ENCODE measurements at places on chromosomes 7 and 10. TPM values are rescaled to one million over a fixed set of nuclear protein-coding genes. Genes with fewer than 3 reads are reported as not detected.

FOXI2 gene
- not detected for total RNA-seq

- no peak for ATAC-seq
Measured at GRCh38 chr10:19014034-19014433, 34.6 kb upstream of the MALRD1 start.

DNA sequence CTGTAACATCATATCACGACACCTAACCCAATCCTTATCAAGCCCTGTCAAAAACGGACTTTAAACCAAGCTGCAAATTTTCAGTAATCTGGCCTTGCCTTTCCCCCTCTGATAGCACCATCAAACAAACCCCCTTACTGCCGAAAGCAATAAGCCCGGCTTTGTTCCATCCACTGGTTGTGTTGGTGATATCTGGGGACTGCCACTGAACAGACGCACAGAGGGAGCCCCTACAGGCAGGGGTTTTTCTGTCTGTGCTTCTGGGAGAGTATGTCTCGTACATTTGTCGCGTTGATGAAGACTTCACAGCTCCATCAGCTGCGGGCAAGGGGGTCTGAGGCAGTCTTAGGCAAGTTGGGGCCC is 550 bp upstream of the PLAU start:
- ATAC-seq: no peak

DNA sequence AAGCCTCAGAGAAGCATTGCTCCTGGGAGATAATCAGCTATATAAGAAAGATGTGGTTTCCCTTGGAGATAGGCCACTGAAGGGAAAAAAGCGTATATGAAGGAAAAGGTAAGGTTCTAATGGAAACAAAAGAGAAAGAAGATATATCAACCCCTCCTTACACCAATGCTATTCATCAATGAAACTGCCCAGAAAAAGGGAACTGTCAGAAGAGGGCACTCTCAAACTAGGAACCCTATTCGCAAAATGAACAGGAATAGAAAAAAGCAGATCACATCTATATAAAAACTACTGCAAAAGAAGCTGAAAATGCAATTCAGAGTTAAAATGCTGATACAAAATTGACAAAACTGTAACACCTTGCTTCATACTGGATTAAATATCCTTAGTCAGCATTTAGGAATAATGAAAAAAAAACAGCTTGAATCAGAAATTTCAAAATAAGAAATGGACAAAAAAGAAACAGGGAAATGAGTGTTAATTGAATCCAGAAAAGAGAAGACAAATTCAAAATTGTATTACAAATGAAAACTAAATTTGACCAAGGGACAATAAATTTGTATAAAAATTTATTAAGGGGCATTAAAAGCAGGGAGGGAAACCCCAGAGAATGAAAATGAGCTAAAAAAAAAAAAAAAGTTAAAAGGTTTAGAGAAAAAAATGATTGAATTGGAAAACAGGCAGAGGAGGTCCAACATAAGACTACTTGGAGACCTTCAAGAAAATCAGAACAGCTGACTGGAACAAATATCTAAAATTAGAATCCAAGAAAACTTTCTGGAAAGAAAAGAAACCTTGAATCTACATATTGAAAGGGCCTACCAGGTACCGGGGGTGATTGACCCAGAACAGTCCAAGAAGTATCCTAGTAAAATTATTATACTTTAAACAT is 17.9 kb downstream of the NHLRC2 start:
- ATAC-seq: no peak

DNA sequence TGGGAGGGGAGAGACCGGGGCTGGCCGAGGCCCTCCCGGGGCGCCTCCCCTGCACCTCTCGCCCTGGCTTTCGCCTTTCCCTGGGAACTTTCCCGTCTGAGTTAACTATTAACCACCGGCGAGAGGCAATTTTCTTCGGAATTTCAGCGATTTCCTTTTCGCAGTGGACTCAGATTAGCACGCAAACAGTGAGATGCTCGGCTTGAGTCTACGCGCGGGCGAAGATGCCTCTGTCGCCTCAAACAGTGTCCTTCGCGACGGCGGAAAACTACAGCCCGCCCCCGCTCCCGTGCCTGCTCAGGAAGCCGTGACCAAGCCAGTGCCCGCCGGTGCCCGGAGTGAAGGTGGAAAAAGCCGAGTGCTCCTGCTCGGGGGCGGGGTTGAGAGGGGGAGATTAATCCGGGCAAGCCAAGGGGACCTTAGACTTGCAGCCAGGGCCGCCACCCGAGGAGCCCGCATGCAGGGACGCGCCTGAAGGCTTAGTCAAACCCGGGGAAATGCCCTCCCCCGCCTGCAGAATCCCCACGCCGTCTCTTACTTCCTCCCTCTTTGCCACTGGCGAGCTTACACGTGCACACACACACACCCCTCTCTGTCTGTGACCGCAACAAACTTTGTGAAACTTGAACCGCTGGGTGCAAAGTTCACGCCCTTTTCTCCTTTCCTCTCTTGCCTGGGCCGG is 14.5 kb upstream of the PAX2 start:
- ATAC-seq: peak; percentile 78

GRCh38 chr10:20598590-20598989 is 298.5 kb downstream of the NEBL start:
- ATAC-seq: no peak

DNA sequence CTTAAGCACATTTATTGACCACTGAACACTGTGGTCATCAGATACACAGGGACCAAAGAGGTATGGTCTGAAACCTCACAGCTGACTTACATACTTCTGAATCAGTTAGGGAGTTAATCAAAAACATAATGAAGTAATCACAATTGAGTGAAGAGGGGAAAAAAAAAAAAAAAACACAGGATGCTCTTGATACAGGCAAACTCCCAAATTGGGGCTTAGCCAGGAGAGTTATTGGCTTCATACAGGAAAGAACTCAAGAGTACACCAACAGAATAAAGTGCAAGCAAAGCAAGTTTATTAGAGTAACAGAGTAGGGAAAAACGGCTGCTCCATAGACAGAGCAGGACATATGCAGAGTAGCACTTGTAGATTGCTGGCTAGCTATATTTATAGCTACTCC is 917.0 kb downstream of the CNTNAP2 start:
- no peak for ATAC-seq

ACTR1A gene
- 74.4 TPM for total RNA-seq

PCDH15 gene
- total RNA-seq: not detected

SLC26A5 gene
- total RNA-seq: not detected

DNA sequence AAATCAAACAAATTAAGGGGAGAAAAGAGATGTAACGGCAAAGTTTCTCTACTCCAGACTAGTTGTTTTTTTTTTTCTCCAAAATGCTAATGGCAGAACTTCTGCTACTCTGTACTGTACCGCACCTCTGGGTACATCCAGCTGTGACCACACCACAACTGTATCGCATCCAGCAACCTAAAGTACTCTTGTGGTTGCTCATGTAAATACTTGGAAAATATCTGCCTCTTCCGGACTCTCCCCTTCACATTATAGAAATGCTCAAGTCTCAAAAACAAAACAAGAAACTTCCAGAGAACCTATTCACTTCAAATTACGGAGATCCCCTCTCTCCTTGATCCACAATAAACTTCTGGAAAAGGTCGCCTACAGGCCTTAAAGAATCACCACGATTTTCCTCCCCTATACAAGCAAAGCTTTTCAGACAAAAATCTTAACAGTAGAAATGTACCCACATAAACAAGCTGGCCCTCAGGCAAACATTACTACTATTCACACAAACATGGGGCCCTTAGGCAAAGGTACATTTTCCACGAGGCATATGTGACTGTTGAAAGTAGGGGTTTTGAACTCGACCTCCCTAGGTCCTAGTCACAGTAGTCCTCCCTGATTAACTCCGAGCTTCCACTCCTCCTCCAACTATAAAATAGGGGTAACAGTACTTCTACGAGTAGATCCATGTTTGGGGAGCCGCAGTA is 222.9 kb upstream of the MKLN1 start:
- ATAC-seq: no peak

PTTG1IP2 gene
- not detected for total RNA-seq

ABCB1 gene
- 14.7 TPM for total RNA-seq

- no peak for ATAC-seq
Measured at GRCh38 chr7:85927226-85927625, 716.5 kb upstream of the GRM3 start.

DNA sequence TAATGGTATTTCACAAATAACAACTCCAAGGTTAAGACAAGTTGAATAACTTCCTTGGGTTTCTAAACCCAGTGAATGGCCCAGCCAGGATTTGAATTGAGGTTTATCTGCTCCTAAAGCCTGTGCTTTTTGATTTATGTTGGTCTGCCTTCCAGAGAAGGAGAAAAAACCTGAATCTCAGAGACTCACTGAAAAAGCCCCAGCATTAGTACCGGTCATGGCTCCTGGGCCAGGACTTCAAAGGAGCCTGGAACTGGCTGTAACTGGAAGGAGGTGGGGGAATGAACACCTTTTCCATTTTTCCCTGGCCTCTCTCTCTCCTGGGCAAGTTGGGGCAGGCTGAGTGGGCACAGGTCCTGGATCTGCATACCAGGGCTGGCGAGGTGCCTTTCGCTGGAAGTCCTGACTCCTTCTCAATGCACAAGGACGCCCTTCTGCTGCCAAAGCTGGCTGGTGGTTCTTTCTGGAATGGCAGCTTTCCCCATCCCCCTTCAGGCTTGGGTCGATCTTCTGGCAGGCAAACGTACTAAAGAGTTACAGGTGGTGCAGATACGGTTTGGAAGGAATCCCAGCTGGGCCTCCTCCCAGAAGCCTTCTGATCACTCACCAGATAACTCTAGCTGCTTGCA is 268.2 kb downstream of the PTEN start:
- no peak for ATAC-seq

GALNT17 gene
- not detected for total RNA-seq

DNA sequence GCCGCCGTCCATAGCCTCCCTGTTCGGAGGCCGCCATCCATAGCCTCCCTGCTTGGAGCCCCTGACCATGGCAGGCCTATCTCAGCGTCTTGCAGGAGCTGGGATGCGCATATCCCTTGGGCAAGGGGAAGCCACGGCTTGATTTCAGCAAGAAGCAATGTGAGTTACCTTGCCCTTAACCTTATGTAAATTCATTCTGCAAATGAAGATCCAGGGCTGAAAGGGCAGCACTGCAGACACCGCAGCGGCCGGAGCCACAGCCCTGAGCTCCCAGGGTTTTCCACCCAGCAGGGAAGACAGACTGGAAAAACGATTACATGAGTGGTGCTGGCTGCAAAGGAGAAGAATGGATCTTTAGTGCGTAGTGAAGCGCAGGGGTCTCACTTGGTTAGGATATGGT is 95.8 kb downstream of the SEC61G start:
- ATAC-seq: no peak

TSPAN15 gene
- 12.7 TPM for total RNA-seq

DLX5 gene
- total RNA-seq: not detected

- peak; percentile 38 for ATAC-seq
Measured at GRCh38 chr7:27196287-27196767, 3.6 kb downstream of the HOXA13 start.

GRCh38 chr7:132095111-132095765 is 481.0 kb downstream of the PLXNA4 start:
- ATAC-seq: no peak

DNA sequence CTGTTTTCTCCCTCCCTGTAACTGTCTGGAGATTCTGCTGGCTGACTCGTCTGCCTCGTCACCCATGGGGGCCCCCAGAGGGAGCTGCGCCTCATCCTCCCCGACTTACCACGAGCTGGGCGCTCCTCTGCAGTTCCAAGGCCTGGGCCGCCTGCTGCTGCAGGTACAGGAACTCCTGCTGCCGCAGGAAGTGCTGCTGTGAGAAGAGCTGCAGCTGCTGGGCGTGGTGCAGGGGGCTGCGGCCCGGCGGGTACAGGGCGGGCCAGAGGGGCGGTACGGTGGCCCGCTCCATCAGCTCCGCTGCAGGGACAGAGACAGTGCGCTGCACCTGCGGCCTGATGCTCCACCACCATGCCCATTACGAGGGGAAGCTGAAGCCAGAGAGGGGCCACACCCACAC is 47.7 kb downstream of the TNRC18 start:
- no peak for ATAC-seq

GRCh38 chr10:59678884-59679301 is 30.8 kb downstream of the SLC16A9 start:
- peak; percentile 69 for ATAC-seq

DNA sequence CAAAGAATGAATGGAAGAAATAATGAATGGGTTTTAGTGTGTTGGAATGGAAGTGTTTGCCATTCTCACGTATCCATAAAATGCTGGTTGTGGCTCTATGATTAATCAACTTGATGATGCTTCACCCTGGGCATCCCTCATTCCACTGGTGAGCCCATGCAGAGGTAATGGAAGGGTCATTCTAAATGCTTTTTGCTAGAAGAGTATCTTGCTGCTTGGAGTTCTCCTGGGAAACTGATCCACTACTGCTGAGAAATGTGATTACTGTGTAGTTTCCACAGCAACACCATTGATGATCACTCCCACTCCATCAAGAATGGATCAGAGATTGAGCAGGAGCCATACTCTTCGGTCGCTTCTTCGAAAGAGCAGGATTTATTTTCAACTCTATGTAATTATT is 101.6 kb downstream of the ARL5B start:
- no peak for ATAC-seq

NYAP1 gene
- total RNA-seq: 0.19 TPM

DNA sequence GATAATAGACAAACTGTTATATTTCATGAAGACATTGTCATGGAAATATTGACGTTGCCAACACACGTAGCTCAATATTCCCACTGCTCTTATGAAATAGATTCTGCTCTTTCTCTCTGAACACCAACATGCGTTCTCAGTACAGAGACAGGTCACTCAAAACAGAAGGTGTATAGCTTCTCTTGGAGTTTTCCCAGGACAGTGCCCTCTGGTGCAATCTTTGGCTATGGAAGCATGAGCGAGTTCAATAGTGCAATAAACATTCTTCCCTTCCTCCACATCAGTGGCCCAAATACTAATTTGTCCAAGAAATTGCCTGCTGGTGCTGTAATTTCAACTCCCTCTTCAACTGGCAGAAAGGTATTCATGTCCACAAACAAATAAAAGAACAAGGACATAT is 145.3 kb downstream of the MAGI2 start:
- no peak for ATAC-seq

CALML5 gene
- not detected for total RNA-seq

TMEM60 gene
- 13.2 TPM for total RNA-seq

ATRNL1 gene
- 1.5 TPM for total RNA-seq

GRCh38 chr7:130095812-130096211 is 25.5 kb downstream of the KLHDC10 start:
- no peak for ATAC-seq

- ATAC-seq: no peak
Measured at GRCh38 chr10:1638889-1639419, 98.4 kb downstream of the ADARB2 start.

ZNF655 gene
- total RNA-seq: 79.2 TPM

DNA sequence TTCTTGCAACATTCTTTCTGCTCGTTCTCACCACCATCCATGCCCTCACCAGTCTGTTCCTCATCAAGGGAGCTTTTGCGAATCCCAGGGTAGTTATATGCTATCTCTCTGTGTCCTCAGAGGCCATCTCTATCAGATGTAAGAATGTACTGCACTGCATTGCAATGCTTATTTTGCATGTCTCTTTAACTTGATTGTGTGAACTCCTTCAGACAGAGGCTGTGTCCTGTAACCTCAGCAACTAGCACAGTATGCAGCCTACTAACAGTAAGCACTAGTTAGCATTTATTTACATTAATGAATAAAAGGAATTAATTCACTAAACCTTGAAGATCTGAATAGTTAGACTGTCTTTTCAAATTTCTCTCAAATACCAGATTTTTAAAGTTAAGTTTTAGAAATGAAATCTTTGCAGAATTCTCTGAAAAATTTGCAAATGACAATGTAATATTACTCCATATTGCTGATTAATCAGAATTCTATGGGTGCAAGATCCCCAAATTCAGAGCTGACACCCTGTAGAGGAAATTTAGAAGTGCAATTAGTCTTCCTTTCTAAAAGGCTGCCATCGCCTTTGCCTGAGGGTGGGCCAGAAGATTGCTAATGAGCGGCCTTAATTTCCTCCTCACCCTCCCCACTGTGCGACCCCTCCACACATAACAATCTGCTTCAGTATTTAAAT is 10.3 kb upstream of the LHFPL3 start:
- no peak for ATAC-seq
